ENCODE measurements at places on chromosomes 3 and 15.

DNA sequence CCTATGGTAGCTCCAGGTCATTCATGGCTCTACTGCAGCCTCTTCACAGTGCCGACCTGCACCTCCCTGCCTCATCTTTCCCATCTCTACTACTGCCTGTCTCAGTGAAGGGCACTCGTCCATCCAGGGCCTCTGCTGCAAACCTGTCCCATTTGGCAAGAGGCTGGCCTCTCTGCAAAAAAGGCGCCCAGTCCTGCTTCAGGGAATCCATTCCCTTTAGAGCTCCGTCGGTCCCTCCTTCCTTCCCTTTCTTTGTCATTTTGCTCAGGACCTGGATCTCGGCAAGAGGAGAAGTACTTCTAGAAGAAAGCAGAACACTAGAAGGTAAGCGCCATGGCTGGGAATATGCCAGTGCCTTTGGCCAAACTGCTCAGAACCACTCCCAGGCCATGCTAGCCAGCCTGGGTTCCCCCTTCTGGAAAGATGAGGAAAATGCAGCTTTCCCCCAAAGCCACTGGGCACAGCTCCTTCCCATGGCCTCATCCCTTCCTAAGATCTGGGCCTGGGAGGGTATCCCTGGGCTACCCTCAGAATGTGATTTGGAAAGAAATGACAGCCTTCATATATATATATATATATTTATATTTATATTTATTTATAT lies 6.4 kb upstream of the ISL2 start:
- DNase-seq: no peak

- DNase-seq: no peak
Measured at GRCh38 chr15:20345401-20345958, 196.1 kb downstream of the GOLGA6L6 start.

GRCh38 chr3:87996882-87997281 lies 61.9 kb downstream of the CGGBP1 start:
- DNase-seq: no peak

GRCh38 chr3:43031485-43031884 lies 52.4 kb downstream of the GASK1A start:
- no peak for DNase-seq

DNA sequence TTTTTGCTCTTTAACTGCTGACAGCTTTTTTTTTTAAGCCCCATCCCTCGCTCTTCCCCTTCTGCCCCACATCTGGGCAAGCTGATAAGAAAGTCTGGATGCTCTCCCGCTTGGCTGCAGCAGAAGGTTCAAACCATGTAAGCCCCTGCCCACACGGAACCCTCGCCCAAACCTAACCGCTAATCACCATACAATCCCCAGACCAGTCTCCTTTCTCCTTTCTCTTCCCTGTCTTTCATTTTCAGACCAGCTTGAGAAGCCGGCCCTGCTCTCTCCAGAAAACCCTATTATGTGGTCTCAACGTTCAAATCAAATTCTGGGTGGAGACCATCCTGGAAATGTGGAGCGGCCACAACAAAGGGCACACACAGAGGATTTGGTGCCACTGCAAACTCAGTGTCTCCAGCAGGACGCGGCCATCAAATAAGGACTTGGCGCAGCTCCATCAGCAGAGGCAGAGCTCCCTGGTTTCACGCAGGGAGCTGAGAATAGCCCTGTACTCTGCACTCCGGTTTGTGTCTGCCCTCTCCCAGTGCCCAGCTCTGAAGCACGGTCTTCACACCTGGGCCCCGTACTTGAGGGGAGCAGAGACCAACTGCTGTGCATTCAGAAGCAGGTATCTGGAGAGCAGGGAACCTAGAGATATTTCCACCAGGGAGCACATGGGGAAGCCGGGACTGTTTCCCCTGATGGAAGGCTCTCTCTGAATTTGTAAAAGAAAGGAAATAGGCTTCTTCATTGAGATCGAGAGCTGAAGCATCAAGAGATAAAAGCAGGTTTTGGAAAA lies 92.6 kb downstream of the XXYLT1 start:
- no peak for DNase-seq

DNA sequence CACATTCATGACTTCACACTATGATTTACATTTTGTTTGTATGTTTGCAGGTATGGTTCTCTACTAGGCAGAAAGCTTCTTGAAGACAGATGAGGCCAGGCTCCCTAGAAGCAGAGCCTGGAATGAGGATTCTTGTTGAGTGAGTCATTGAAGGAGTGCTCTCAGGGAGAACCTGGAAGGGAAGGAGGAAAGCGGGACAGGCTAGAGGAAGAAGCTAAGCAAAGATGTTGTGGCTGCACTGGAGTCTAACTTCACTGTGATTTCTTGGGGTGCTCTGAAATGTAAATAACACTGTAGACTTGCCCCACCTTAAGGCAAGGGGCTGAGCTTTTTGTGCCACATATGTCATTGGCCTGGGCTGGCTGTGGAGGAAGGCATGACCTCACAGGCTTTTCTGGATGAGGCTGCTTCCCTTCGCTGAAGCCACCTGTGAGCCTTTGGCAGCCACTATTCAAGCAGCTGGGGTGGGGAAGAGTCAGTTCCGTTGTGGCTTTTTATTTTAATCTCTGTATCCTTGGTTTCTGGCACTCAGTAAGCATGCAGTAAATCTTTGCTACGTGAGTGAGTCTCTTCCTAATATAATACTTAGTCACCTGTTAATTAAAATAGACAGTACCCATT lies 307.3 kb downstream of the SV2B start:
- no peak for DNase-seq

DNA sequence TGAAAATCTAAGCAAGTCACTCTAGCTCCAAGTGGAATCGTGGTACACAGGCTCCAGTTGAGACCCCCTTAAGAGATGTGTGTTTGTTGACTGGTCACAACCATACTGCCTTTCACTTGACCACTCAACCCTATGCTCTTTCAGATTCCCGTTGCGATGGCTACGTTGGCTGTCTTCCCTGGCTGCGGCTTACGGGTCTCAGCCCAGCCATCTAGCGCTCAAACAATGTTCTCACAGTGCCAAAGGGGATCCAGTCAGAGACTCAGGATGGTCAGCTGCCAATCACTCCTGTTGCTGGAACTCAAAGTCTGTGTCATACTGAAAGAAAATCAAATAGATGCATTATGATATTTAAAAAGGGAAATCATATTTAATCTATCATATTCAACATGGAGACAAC lies 237.6 kb downstream of the ITPR1 start:
- no peak for DNase-seq

DNA sequence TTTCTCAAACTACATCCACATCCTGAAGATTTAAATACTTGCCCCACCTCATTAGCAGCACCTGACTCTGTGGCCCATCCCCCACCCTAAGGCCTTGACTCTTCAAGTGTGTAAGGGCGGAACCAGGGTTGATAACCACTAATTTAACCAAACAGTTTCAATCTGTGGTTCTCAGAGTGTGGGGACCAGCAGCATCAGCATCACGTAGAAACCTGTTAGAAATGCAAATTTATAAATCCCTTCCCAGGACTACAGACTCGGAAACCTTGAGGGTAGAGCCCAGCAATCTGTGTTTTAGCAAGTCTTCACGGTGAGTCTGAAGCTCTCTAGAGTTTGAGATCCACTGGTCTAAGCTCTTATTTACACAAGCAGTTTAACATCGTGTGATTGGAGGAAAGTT lies 12.4 kb downstream of the GNB4 start:
- DNase-seq: no peak

DNA sequence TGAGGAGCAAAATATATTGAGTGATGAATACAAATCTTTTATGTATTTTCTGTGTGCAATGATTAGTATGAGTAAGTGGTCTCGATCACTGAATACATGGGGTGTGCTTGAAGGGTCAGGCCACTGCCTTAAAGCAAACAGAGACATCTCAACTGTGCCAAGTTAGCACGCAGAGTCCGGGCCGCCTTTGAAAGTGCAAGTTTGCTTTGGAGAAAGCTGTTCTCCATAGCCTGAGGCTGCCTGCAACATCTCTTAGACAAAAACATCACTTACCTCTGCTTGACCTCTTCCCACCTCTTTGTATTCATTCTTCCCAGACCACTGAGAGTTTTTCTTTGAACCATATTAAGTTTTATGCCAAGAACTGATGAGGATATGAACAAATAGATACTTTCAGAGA lies 267.0 kb downstream of the ZBTB20 start:
- peak; percentile 91 for DNase-seq

GRCh38 chr3:59867185-59868002 lies 817.6 kb upstream of the CFAP20DC start:
- no peak for DNase-seq

DNA sequence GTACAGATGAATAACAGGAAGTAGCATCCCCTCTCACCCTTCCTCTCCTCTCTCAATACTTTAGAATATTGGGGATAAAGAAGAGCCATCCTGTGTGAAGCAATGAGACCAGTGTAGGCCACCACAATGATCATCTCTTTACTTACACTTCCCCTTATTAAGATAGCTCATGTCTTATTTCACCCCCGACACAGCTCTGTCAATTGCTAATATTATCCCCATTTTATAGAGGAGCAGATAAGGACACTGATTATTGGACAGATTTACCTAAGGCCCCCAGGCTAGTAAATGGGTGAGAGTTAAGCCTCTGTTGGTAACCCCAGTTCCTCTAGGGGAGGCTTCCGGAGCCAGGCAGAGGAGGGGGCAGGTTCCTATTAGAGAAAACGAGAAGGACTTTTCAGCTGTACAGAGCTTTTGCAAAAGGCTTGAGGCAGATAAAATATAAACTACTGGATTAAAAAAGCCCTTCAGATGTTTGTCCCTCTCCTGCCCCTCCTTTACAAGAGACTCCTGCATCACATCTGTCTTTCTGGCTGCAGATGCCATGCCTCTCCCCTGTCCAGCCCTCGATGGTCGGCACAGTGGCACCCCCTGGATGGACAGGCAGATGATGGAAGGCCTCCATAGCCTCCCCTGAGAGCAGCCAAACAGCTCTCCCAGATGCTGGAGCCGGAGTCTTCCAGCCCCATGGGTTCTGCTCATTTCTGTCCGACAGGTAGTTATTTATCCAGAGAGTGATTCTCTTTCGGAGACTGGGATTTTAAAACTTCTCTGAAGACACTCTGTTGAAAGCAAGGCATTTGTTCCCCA lies 49.4 kb upstream of the LCTL start:
- DNase-seq: no peak

GRCh38 chr15:90889313-90889730 lies 5.0 kb downstream of the FES start:
- DNase-seq: no peak

Data from HCT116 (cell line).